Lower lobe of right lung (tissue), 2 donors: ENCODE measurements at places on chromosomes 6 and 20. TPM values are rescaled to one million over a fixed set of nuclear protein-coding genes. Genes with fewer than 3 reads are reported as not detected.

- no peak for DNase-seq
- no peaks in the 10 kb centered on the region for H3K27me3 ChIP-seq
- no peak overlapping the region for H3K4me3 ChIP-seq
- H3K36me3 ChIP-seq, result no peaks in the 10 kb centered on the region
Measured at GRCh38 chr6:46116289-46116688, 13.5 kb upstream of the ENPP4 start.

DNA sequence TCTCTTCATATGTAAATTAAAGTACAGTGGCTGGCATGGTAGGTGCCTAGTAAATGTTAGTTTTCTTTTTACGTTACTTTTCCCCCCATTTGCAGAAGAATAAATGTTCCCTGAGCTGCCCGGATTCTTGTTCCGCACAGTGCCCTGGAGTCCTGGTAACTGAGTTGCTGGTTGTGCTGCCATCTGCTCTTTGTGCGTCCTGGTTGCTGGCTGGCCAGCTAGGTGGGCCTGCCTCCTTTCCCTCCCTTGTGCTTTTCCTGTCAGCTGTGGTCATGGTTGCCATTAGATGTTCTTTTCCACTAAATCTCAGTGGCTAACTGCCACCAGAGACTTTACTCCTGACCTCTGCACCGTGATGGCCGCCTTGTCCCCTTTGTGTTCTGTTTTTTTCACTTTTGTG is 28.6 kb downstream of the CEP43 start:
- H3K27ac ChIP-seq, result no peak overlapping the region
- peaks cover 66% of the 10 kb centered on the region for H3K36me3 ChIP-seq
- no peaks in the 10 kb centered on the region for H3K27me3 ChIP-seq
- no peaks in the 10 kb centered on the region for H3K4me1 ChIP-seq
- no peak overlapping the region for H3K4me3 ChIP-seq
- no peak for DNase-seq

DNA sequence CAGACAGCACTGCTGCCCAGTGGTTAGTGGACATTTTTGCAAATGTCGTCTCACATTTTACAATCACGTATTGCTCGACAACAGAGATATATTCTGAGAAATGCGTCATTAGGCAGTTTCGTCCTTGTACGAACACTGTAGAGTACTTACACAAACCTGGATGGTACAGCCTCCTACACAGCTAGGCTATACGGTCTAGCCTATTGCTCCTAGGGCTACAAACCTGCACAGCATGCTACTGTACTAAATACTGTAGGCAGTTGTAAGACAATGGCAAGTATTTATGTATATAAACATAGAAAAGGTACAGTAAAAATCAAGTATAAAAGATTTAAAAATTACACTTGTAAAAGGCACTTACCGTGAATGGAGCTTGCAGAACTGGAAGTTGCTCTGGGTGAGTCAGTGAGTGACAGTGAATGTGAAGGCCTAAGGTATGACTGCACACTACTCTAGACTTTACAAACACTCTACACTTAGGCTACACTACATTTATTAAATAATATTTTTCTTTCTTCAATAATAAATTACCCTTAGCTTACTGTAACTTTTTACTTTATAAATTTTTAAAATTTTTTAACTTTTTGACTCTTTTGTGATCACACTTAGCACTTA is 43.1 kb downstream of the ALDH5A1 start:
- no peaks in the 10 kb centered on the region for H3K27me3 ChIP-seq
- no peak overlapping the region for H3K4me3 ChIP-seq
- DNase-seq, result no peak
- peaks cover 20% of the 10 kb centered on the region for H3K36me3 ChIP-seq

DNA sequence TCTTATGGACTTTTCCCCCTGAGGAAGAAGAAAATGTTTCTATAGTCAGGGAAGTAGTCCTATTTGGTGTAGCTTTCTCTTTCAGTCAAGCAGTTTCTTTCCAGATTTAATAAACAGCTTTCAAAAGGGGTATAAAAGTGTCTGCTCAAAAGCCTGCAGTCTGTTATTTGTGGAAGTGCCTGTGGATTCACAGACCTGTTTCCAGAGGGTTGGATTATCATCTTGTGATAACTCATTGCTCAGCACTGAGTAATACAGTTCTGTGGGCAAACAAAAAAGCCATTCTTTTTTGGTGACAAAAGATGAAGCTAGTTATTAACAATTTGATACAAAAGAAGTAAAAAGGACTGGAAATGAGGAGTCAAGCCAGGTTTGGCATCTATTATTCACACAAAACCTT is 358.2 kb upstream of the ID4 start:
- no peak overlapping the region for H3K27ac ChIP-seq
- no peak overlapping the region for H3K4me3 ChIP-seq
- no peaks in the 10 kb centered on the region for H3K36me3 ChIP-seq
- no peaks in the 10 kb centered on the region for H3K4me1 ChIP-seq
- no peaks in the 10 kb centered on the region for H3K27me3 ChIP-seq

GRCh38 chr6:136927292-136927691 is 5.2 kb downstream of the SLC35D3 start:
- H3K36me3 ChIP-seq, result no peaks in the 10 kb centered on the region
- peaks cover 17% of the 10 kb centered on the region for H3K4me1 ChIP-seq
- no peak overlapping the region for H3K27ac ChIP-seq
- no peak overlapping the region for H3K4me3 ChIP-seq
- peaks cover 24% of the 10 kb centered on the region for H3K27me3 ChIP-seq
- no peak for DNase-seq

Gene MAS1
- not detected for total RNA-seq

DNA sequence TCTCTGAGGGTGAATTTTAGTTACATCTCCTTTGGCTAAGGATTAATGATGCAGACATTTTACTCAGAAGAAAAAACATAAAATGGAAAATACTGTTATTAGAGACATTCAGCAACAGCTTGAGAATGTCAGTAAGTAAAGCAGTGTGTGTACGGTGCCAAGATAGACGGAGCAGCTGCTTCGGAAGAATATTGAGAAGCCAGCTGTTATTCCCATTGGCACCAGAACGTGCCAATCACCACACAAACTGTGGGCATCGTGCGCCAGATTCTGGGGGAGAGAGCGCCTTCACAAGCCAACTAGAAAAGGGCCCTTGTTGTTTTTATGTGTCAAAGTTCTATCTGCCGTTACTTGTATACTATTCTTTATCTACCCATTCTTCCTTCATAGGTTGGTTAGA is 163.4 kb downstream of the MTFR2 start:
- DNase-seq, result no peak
- H3K36me3 ChIP-seq, result no peaks in the 10 kb centered on the region
- peak overlapping the region; percentile 3 for H3K4me3 ChIP-seq
- H3K27ac ChIP-seq, result no peak overlapping the region
